ENCODE measurements at places on chromosomes 13 and 19.

DNA sequence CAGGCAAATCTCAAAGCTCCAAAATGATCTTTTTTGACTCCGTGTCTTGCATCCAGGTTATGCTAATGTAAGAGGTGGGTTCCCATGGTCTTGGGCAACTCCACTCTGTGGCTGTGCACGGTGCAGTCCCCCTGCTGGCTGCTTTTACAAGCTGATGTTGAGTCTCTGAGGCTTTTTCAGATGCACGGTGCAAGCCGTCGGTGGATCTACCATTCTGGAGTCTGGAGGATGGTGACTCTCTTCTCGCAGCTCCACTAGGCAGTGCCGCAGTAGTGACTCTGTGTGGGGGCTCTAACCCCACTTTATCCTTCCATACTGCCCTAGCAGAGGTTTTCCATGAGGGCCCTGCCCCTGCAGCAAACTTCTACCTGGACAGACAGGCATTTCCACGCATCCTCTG, 266.8 kb upstream of the GPC6 start:
- DNase-seq = no peak

- no peak for DNase-seq
Measured at GRCh38 chr19:16064209-16064889, 11.9 kb upstream of the TPM4 start.

- no peak for DNase-seq
Measured at GRCh38 chr13:50941146-50941545, 31.6 kb downstream of the RNASEH2B start.

- DNase-seq = no peak
Measured at GRCh38 chr19:55688422-55689218, 13.6 kb downstream of the EPN1 start.

GRCh38 chr13:58963321-58963720, 1200.4 kb downstream of the DIAPH3 start:
- no peak for DNase-seq

DNA sequence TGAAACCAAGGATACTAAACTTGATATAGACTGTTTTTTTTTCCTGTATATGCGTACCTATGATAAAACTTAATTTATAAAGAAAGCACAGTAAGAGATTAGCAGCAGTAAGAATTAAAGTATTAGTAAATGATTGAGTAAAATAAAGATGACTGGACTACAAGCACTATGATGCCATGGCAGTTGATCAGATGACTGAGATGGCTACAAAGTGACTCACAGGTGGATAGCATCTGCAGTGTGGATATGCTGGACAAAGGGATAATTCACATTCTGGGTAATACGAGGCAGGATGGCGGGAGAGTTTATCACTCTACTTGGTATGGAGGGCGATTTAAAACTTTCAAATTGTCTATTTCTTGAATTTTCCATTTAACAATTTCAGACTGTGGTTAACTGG, 11.8 kb downstream of the HTR2A start:
- no peak for DNase-seq

- DNase-seq = no peak
Measured at GRCh38 chr13:98315466-98315865, 138.4 kb upstream of the RNF113B start.

GRCh38 chr19:39426170-39426569, 9.6 kb downstream of the RPS16 start:
- DNase-seq = no peak

GRCh38 chr13:81058916-81059290, 718.0 kb upstream of the SPRY2 start:
- DNase-seq = no peak

DNA sequence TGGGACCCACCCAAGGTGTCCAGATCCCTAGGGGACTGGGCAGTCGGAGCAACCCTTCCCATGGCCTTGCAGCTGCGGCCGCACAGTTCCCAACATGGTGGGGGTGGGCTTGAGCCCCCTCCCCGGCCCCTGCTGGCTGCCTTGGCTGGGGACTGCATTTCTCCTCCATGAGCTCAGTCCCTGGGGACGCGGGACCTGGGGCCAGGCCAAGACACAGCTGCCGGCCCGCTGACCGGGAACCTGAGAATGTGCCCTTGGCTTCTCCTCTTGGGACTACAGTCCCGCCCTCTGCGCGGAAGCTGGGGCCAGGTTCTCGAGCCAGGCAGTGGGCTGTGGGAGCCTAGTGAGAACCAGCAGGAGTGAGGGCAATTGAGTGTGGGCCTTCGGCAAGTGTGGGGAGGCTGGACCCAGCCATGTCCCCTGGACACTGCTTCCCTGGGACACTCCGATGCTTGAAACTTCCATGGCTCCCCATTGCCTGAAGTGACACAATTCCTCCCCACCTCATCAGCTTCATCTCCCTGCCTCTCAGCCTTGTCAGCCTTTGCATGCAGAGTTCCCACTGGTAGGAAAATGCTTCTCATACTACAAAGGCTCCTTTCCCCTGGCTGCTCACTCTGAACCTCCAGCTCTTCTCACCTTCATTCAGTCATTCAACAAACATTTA, 13.1 kb upstream of the NOTCH3 start:
- DNase-seq = no peak

- DNase-seq = no peak
Measured at GRCh38 chr19:5621311-5621944, 1.1 kb downstream of the SAFB2 start.

DNA sequence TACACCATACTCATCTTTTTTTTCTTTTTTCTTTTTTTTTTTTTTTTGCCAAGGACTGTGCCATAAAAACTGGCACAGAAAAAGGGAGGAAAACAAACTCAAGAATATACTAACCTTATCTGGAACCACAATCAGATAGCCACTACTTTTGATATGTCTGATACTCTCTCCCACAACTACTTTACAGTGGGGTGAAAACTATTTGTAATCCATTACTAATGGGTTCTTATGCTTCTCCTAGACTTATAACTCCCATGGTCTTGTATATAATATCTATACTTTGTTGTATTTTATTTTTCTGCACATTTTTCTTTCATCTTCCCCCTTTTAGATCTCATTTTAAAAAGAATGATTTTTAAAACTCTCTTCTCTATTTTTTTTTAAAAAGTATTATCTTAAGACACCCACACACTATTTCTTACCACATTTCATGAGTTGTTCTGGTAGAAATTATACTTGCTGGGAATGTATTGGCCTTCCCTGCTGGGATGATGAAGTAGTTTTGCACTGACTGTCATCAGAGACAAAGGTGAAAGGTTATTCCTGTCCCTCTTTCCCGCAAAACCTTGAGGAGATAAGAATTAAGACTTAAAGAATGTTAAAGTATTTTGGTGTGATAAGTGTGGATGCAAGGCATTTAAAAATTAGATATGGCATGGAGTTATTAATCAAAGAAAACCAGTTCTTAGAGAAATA, 146.7 kb upstream of the KLF12 start:
- DNase-seq = no peak

DNA sequence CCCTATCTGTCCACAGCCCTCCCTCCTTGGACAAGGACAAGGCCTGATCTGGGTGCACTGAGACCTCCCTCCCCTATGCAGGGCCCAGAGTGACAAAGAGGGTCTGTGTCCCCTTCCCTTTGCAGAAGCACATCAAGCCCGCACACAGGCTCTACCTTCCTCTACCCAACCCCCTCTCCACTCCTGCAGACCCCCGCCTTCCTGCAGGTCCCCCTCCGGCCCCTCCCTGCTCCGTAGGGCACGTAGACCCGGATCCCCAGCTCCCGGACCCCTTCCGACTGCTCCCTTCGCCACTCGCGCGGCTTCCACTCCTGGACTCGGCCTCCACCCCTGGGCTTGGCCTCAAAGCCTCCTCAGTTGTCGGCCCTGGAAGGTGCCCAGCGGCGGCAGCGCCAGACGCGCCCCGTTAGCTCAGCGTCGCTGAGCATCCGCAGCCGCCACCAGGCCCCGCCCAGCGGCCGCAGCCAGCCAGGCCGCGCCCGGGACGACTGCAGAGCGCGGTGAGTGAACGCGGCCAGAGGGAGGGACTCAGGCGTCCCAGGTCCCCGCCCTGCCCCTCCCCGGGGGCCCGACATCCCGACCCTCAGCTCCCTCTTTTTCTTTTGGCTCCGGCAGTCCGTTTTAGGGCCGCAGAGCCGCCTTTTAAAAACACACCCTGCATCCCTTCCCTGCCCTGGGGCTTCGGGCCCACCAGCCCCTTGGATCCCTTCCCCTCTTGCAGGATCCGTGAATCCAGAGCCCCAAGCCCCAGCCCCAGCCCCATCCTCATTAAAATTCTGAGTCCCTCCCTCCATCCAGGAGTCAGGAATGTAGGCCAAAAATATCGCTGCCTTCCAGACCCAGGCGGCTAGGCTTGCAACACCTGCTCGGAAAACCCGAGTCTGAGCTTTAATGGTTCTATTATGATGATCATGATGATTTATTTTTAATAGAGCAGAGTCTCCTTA, 1.5 kb upstream of the MYADM start:
- DNase-seq = peak; percentile 23

DNA sequence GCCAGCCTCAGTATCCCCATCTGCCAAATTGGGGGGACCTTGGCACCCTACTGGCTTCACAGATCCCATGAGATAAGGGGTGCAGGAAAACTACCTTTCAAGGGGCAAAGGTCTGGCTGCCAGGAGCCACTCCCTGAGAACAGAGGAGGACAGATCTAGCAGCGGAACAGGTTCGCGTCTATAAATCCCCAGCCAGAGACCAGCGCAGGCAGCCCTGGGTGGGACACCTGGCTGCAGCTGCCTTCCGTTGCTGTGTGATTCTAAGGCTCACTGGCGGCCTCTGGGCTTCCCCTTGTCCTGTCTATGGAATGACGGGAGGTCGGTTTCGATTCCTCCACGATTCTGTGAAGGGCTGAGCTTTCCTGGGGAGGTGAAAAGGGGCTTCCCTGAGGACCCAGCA, 7.3 kb downstream of the RELB start:
- no peak for DNase-seq

- DNase-seq = no peak
Measured at GRCh38 chr13:103297083-103297482, 230.9 kb upstream of the SLC10A2 start.

- DNase-seq = no peak
Measured at GRCh38 chr19:43760941-43761340, 6.2 kb upstream of the SMG9 start.

DNA sequence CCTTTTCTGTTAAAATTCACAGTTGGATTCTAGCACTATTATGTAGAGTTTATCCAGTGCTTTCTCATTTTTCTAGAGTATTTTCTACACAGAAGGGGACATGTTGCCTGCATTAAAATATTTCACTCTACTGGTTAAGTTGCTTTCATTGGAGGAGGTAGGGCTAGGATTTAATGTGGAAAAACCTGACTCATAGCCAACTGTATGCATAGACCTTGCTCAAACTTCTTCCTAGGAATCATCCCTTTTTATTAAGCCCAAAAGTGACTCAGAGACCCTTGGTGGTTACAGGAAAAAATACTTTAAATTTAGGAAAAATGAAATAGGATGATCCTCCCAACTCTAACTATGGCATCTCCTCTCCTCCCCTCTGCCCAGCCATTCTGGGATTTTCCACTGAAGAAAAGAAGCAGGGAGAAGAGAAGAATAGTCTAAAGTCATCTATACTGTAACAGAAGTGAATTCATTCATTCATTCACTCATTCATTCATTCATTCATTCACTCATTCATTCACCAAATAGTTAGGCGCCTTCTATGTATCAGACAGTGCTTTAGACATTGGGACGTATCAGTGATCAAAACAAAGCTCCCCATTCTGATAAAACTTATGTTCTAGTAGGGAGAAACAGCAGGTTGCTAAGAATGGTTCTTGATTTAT, 109.0 kb upstream of the HTR2A start:
- no peak for DNase-seq

- DNase-seq = no peak
Measured at GRCh38 chr13:44022196-44022595, 142.5 kb downstream of the LACC1 start.

GRCh38 chr19:9757544-9758501, 10.7 kb downstream of the ZNF846 start:
- no peak for DNase-seq

DNA sequence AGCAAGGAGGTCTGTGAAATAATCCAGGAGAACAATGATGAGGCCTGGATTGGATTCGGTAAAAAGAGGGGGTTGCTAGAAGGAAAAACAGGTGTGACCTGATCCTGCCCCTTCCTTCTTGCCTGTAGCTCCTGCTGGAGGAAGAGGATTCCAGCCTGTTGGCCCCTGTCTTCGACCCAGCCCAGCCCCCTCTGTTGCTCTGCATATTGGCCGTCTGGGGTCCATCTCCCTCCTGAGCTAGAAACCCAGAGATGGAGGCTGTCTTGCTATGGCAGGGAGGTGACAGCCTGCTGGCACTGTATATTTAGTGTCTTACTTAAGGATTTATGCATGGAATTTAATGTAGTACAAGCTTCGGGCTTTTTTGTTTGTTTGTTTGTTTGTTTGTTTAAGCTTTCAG, 6.6 kb downstream of the DMRTC2 start:
- no peak for DNase-seq

DNA sequence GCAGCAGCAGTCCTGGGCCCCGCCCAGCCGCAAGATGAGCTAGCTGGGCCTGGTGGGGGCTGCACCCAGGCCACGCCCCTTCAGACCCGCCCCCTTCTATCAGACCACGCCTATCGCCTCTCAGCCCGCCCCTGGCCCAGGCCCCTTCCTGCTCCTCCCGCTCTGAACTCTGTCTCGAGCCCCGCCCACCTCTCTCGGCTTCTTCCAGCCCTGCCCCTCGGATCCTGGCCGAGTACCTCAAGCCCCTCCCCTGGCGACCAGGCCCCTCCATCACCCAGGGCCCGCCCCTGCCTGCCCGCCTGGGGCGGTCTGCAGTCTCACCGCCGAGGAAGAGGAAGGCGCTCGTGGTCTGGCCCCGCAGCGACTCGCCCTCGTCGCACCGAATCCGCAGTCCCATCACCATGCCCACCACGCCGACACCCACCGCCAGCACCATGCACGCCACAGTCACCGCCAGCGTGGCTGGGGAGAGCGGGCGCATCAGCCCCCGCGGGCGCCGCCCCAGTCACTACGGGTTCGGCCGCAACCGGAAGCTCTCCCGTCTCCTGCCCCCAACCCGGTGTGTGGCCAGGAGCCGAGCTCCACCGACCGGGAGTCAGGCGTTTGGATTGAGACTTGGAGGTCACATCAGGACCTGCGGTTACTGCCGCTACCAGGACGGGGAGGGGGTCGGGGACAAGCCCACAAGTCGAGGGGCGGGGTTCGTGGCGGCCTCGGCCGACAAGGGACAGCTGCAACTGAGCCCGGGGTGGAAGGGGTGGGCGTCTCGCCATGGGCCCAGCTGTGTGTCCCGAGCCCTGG, 1.0 kb downstream of the CLDND2 start:
- DNase-seq = peak; percentile 98
